Calu3 (cell line): ENCODE measurements at places on chromosomes 7 and 10. TPM values are rescaled to one million over a fixed set of nuclear protein-coding genes. Genes with fewer than 3 reads are reported as not detected.

The ANKRD30A gene
- total RNA-seq = 0.10 TPM in 1 of 2 replicates, not detected in the other

The STAG3 gene
- 0.66 and 1.2 TPM in 2 replicates for total RNA-seq

The LIPN gene
- total RNA-seq = not detected in 2 replicates

The CABCOCO1 gene
- total RNA-seq = not detected in 2 replicates

The ATOH7 gene
- total RNA-seq = not detected in 2 replicates

The PLXDC2 gene
- not detected in 2 replicates for total RNA-seq

The TRPV5 gene
- total RNA-seq = not detected in 2 replicates

The SMO gene
- total RNA-seq = 2.1 and 3.6 TPM in 2 replicates

The HOXA10 gene
- 11.8 and 12.1 TPM in 2 replicates for total RNA-seq
